ENCODE measurements at places on chromosomes 11 and 22. TPM values are rescaled to one million over a fixed set of nuclear protein-coding genes. Genes with fewer than 3 reads are reported as not detected.

The ROBO4 gene
- total RNA-seq: 17.7 TPM

The LRP4 gene
- 31.1 TPM for total RNA-seq

The SPA17 gene
- total RNA-seq: 7.8 TPM

The MPPED1 gene
- total RNA-seq: 11.1 TPM

The FAM180B gene
- total RNA-seq: 1.2 TPM

The CASP12 gene
- 0.27 TPM for total RNA-seq

The HSPB2 gene
- 1.9 TPM for total RNA-seq

The ALDH3B1 gene
- total RNA-seq: 5.8 TPM

The MUC6 gene
- not detected for total RNA-seq

The KRTAP5-9 gene
- total RNA-seq: not detected

The BMAL1 gene
- 79.8 TPM for total RNA-seq

Measured in camera-type eye (tissue), 1 donor.